ENCODE measurements at places on chromosomes 11 and 22.

DNA sequence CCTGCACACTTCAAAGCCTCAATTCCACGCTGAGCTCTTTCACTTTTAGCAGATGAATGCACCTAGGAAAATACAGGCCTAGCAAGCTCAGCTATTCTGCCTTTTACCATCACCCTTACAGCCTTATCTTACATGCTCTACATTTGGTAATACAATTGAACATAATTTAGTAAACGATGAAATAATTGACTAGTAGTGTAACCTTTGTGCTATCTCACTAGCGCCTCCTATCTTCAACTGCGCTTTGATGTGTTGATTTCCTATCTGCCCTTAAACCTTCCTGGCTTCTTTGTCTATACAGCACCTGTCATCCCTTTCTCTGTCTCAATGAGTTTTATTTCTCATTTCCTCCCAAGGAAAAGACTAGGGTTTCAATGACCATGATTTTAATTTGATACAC lies 149.7 kb downstream of the LRRC4C start:
- no peak for DNase-seq

DNA sequence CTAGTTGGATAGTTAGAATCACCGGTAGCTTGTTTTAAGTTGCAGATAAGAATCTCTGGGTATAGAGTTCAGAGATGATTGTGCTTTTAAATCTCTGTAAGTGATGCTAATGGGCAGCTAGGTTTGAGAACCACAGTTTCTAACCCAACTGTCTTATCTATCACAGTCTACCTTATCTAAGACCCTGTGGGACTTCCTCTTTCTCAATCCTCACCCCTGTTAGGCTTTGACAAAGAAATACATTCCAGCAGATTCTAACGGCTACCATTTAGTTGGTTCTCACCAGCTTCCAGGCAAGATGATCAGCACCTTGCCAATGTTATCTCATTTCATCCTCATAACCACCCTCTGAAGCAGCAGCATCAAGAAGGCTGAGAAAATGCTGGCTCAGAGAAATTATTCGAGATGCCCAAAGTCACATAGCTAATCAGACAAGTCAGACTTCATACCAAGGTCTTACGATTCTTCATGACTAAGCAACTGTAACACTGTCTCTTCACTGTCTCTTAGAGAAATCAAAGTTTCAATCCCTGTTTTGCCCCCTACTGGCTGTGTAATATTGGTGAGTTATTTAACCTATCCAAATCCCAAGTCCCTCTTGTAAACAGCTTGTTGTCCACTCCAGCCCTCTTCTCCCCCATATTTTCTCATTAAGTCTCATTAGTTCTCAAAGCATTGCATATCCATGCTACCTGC lies 192.4 kb upstream of the API5 start:
- no peak for DNase-seq

DNA sequence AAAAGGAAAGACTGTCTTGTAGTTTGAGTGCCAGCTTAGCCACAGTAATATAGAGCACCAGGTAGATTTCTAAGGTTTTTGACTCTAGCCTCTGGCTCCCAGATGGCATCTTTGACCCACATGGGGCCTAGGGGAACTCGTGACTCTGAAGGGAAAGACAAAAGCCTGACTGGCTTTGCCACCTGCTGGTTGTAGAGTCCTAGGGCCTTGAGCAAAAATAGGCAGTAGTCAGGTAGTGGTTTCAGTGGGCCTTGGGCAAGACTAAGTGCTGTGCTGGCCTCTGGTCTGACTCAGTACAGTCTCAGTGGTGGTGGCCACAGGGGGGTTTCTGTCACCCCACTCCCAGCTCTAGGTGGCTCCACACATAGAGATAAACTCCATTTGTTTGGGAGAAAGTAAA lies 349.4 kb downstream of the FAM181B start:
- DNase-seq: no peak

DNA sequence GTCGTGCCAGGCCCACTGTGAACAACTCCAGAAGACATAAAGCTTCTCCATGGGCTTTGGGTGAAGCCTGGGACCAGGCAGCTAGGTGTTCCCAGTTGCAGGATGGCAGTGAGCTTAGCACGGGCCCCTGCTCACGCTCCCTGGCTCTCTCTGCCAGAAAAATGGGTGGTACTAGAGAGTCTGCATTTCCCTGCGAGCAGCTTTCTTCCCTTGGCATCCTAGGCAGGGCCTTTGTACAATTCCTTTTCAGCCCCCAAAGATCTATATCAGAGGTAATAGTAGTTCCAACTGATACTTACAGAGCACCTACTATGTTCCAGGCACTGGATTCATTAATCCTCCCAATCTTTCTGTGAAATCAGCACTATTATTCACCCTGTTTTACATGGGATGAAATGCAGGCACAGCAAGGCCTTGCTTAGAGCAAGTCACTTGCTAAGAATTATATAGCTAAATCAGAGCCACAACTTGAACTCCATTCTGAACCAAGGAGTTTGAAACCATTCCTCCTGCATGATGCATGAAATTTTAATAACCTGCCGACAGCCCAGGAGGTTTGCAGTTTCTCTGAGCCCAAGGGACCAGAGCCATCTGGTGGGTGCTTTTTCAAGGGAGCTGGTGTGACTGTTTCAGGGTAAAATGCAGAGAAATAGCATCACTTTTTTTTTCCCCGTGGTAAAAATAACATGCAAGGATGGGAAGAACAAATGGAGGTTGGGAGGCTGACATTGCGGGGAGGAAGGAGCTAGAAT lies 22.7 kb downstream of the NAV2 start:
- DNase-seq: no peak

DNA sequence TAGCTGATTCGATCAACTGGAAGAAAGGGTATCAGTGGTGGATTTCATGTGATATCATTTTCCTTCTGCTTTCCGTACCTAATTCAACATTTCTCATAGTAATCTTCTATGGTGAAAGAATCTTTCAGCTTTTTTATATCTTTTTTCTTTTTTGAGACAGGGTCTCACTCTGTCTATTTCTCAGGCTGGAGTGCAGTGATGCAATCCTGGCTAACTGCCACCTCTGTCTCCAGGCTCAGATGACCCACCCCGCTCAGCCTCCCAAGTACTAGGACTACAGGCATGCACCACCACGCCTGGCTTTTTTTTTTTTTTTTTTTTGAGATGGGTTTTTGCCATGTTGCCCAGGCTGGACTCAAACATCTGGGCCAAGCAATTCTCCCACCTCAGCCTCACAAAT lies 18.6 kb upstream of the CHORDC1 start:
- DNase-seq: no peak

DNA sequence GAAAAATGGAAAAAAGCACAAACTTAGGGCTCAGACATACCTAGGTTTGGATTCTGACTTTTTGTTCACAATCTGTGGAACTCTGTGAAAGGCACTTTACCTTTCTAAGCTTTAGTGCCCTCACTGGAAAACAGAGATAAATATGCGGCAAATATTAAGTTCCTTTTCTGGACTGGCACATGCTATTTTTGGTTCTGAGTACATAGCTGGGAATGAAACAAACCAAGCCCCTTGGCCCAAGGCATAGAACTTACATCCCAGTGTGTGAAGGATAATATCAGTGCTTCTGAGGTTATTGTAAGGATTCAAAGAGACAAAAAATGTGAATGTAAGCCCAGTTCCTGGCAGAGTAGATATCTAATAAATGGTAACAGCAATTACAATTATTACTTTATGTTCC lies 227.5 kb downstream of the ADAMTS15 start:
- no peak for DNase-seq

GRCh38 chr11:76752321-76753143 lies 30.6 kb upstream of the TSKU start:
- no peak for DNase-seq

DNA sequence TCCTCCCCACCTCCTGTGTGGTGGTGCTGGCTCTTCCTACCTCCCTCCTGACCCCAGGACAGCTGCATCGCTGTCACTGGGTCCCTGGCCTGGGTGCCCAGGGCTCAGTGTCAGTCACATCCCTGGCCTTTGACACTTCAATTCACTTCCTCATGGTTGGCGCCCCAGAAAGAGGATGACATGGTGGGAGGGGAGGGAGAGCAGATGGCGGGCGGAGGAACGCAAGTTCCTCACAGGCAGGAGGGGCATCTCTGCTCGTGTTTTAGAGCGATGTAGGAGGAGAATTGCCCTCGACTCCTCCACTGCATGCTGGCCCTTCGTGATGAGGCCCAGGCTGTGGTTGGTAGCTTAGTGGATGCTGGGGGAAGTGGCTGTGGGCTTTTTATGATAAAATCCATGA lies 35.1 kb upstream of the KRTAP5-7 start:
- DNase-seq: no peak

DNA sequence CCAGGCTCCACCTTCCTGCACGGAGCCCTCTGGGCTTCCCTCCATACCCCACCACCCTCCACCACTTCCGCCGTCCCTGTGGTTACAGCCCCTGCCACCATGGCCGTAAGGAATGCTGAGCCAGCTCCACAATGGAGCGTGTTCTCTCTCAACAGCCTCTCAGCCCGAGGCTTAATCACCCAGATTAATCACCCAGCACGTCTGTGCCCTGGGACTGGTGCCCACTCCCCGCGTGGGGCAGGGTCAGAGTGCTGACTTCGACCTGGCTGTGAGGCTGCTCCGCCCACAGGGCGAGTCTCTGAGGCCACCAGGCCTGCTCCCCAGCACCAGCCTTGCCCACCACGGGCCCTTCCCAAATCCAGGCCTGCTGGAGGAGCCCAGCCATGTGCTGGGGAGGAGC lies 4.0 kb upstream of the TH start:
- DNase-seq: no peak

DNA sequence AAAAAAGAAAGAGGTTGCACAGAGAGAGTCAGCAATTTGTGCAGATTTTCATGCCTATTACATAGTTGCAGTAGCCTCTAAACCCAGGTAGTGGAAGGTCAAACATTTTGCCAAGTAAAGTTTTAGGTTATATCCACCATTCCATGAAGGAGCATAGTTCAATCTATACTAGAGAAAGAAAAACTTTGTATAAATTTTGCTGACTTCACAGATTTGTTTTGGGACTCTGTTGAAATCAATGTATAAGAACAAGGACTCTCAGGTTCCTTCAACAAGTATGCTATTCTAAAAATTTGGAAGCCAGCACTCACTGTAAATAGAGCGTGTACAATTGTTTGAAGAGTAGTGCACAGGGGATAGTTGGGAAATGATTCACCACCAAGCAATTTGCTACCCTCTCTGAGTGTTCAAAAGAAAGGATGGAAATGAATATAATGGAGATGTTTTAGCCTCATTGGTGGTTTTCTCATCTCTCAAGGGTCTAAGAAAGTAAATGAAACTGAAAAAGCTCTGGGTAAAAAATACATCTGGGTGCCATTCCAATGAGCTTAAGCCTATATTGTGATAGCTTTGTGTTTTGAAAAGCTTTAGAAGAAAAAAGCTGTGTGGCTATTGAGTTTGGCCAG lies 508.4 kb upstream of the LUZP2 start:
- DNase-seq: no peak

DNA sequence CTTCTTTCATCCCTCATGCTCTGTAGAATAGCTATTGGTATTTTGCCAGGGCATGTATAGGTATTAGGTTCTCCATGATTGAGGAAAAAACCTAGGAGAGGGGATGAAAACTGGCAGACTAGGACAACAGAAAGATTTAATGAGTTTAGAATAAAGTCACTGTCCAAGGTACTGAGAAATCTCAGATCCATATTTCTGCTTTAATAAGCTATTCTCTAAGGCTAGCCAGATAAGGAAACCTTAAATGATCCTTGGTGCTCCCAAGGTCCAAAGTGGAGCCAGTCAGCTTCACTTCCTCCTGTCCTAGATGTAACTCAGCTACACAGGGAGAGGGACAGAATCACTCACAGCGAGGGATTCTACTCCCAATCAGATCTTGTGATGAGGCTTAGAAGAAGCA lies 13.7 kb upstream of the CSNK2A3 start:
- no peak for DNase-seq

- DNase-seq: no peak
Measured at GRCh38 chr22:30422481-30423300, 2.9 kb upstream of the MTFP1 start.

DNA sequence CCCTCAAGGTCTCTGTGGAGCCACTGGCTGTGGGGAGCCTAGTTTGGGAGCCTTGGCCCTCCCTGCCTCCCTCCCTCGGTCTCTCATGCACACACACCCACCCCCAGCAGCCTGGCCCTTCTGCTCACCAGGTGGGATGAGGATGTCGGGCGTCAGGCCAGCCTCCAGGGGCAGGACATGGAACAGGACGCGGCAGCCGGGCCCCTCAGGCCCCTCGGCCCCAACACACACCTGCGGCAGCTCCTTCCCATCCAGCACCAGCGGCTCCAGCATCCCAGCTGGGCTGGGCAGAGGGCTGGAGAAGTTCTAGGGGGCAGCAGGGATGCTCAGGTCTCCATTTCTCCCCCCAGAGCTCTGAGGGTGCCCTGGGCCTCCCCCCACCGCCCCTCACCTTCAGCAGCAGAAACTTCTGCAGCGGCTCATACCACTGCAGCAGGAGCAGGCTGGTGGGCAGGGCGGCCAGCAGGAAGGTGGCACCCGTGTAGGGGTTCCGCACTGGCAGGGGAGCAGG lies 11.2 kb downstream of the MAP4K2 start:
- no peak for DNase-seq

GRCh38 chr22:44730022-44730393 lies 22.4 kb upstream of the ARHGAP8 start:
- no peak for DNase-seq

- no peak for DNase-seq
Measured at GRCh38 chr22:49702068-49702397, 125.6 kb downstream of the BRD1 start.

GRCh38 chr11:77515483-77515882 lies 41.6 kb upstream of the PAK1 start:
- no peak for DNase-seq

DNA sequence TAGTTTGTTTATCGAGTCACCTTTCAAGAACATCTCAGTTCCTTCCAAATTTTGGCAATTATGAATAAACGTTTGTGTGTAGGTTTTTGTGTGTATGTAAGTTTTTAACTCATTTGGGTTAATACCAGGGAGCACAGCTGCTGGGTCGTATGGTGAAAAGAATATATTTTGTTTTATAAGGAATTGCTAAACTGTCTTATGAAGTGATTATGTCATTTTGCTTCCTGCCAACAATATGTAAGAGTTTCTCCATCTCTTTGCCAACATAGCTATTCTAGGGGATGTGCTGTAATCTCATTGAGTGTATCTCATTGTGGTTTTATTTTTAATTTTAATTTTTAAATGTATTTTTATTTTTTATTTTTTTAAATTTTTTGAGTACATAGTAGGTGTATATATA lies 27.3 kb downstream of the BCL2L13 start:
- no peak for DNase-seq
